ENCODE measurements at places on chromosomes 3 and 15.
A peak's percentile ranks its signal among the peaks of the same experiment; 100 is the strongest.

GRCh38 chr3:16476636-16477035 is 36.9 kb downstream of the RFTN1 start:
- DNase-seq = peak; percentile 45

DNA sequence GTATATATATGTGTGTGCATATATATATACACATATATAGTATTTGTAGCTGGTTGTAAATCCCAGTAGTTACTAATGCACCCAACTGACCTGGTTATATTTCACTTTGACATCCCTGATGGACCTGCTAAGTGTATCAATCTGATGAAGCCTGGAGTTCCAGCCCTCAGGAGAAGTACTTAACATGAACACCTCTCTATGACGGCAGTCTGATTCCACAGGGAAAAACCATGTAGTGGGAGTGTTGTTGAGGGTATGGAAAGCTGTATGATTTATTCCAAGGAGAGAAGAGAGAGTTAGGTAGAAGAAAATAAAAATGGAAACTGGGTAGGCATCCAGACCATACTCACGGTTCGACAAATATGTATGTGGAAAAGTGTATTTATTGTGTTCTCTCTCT is 531.2 kb upstream of the SEMA6D start:
- DNase-seq = no peak

DNA sequence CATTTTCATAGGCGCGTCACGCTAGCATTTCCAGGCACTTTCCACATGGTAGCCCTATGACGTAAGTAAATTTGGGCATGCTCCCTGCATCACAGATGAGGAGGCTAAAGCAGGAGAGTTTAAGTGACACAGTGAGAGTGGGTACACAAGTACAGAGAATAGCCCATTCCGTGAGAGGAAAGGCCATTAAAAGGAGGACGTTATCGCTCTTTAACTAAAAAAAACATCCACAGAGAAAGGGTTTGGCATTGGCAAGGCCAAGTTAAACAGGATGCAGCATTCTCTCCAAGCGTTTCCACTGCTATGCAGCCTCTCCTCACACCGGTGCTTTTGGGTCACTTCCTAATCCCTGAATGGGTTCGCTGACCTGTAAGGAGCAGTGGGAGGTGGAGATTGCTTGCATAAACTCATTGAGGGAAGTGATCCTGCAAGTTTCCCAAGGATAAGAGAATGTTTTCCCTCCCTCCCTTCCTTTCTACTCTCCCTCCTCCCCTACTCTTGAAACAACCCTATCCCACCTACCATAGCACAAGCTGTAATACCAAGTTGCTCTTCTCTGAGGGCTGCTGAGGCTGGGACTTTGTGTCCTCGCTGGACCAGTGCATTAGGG is 147.7 kb downstream of the VGLL4 start:
- no peak for DNase-seq

- no peak for DNase-seq
Measured at GRCh38 chr15:57098896-57099295, 180.5 kb downstream of the TCF12 start.

- DNase-seq = no peak
Measured at GRCh38 chr3:126649556-126650092, 5.3 kb downstream of the TXNRD3 start.
